ENCODE measurements at places on chromosomes 2 and 18. TPM values are rescaled to one million over a fixed set of nuclear protein-coding genes. Genes with fewer than 3 reads are reported as not detected.

DNA sequence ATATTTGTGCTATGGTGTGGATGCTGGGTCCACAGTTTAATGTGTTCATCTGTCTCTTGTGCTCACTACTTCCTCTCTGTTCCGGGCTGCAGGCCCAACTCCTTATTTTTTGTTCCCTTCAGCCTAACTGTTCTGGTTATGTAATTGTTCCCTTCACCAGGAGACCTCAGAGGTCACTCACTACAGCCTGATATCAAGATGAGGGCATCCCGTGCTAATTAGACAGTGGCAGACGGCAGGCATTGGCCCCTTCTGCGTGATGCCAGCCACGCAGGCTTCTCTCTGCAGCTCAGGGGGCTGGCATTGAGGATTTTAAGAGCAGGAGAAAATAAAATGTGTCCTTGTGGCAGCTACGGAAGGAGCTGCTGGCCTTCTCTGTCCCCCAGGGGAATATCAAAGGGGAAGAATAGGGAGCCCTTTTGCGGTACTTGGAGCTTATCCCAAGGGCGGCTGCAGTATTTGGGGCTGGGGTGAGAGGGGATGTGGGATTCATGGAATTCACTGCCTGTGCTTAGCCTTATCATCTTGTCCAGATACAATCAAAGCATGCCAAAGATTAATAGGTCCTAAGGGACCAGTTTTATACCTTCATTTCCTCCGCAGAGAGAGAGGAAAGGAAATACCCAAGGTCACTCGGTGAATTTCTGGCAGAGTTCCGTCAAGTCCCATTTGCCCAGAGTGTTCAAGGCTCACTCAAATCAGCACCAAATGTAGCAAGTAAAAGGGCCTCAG lies 53.3 kb upstream of the TRIB2 start:
- no peak for DNase-seq

RIT2 gene
- total RNA-seq, result not detected

ABCB11 gene
- total RNA-seq, result 0.95 TPM

DNA sequence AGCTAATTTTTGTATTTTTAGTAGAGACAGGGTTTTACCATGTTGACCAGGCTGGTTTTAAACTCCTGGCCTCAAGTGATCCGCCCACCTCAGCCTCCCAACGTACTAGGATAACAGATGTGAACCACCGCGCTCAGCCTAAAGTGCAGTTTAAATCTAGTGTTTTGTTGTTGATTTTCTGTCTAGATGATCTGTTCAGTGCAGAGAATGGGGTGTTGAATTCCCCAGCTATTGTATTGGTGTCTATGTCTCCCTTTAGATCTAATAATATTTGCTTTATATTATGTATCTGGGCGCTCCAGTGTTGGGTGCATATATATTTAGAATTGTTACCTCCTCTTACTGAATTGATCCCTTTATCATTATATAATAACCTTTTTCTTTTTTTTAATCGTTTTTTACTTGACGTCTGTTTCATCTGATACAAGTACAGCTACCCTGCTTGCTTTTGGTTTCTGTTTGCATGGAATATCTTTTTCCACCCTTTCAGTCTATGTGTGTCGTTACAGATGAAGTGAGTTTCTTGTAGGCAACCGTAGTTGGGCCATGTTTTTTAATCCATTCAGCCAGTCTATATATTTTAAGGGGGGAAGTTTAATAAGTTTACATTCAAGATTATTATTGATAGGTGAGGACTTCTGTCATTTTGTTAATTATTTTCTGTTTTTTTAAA lies 34.3 kb downstream of the GALM start:
- DNase-seq, result no peak

DNA sequence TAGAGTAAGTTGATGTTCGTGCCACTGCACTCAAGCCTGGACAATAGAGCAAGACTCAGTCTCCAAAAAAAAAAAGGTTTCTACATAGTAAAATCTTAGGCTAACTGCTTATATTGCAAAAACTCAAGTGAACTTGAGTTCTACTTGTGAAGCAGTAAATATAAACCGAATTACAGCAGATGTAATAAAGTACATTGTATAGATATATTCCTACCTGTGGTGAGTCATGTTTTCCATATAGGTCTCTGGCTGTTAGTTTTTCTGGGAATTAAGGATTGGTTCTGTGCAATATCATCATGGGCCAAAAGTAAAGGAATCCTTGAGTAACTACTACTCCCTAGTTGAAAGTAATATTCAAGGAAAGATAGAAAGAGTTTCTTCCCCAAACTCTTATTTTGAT lies 159.9 kb downstream of the DYM start:
- DNase-seq, result no peak

SP5 gene
- not detected for total RNA-seq

ANXA4 gene
- 43.6 TPM for total RNA-seq

DNA sequence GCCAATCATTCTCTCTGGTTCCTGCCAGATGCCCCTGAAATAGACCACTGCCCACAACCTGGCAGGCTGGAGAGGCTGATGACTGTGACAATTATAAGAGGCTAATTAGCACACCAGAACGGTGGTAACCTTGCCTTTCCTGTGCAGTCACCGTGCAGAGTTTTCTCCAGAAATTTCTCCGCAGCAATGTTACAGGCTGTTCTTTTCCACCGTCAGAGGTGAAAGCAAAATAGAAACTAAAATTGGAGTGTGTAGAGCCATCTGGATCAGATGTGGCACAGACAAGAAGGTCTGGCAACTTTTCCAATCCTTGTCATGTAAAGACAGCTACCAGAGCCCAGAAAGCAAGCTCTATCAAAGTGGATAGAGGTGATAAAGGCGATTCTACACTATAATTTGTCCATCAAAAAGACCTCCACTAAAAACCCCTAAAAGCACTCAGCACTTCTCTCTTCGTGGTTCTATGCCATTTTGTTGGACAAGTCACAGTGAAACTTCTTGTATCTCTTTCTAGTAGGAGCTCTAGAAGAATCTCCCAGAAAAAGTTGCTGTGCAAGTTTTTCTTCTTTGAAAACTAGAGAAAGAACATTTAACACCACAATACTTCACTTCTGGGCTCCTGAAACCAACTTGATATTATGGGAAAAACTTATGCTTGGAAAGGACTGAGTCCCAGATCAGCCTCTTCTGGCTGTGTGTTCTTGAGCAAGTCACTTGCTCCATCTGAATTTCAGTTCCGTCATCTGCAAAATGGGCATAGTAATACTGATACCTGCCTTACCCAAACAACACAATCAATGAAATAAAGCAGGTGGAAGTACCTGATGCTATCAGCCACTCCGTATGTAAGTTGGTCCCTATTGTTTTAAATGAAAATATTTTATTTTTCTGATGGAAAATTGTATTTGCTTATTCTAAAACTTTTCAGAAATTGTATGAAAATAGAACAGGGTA lies 295.6 kb upstream of the DLGAP1 start:
- DNase-seq, result no peak

AQP12A gene
- total RNA-seq, result not detected

TUBA3E gene
- total RNA-seq, result not detected

GRCh38 chr2:159728629-159729028 lies 16.3 kb downstream of the MARCHF7 start:
- no peak for DNase-seq

DNA sequence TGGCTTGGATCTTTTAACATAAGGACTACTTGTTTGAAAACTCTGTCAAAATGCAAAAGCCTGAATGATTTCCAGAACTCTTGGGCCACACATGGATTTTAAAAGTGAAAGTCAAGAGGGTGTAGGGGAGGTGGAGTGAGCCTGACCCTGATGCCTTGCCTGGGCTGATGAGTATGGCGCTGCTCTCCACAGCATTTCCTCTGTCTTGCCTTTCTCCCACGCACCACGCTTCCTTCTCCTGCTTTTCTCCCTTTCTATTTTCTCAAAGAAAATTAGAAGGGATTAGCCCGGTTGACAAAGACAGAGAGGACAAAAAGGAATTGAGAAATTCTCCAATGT lies 207.0 kb upstream of the CCDC68 start:
- DNase-seq, result no peak

Data from omental fat pad (tissue), 4 donors.